NCI-H1048 (cell line): ENCODE measurements at places on chromosomes 6 and 20.

DNA sequence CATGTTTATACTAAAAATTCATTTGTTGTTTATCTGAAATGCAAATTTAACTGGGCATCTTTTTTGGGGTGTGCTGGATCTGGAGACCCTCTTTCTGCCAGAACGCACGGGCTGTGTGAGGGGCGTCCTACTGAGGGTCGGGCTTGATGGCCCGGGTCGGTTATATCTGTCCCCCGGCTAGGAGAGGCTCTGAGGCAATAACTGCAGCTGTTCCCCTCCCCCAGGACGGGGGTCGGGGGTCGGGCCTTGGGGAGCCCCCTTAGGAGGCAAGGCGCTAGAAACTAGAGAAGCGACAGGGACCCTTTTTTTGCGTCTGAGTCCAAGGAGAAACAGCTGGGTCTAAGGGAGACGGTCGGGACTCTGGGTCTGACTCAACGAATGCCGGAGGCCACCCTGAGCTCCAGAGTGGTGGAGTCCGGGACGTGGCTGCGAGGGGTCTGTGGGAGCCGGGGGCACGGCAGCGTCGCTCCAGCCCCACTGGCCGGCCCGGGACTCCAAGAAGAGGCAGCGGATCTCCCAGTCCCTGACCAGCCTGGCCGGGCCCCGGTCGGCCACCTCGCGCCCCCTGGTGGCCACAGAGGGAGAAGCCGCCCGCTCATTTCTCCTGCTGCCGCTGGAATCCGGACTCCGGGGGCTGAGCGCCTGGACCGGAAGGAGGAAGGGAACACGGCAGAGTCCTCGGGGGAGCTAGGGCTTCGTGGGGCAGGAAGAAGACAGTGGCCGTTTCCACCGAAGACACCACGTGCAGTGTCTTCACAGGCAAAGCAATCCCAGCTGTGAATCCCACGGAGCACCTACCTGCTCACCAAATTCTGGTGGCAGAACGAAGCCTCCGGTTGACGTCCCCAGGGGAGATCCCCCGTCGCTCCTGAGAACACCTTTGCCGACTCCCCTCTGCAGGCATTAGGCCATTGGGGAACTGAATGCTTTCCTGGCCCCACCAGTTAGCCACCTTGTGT is 24.0 kb upstream of the SCML4 start:
- peak; percentile 50 for DNase-seq

- no peak for DNase-seq
Observed at GRCh38 chr6:31541059-31541657, 645 bp downstream of the DDX39B start.

- no peak for DNase-seq
Observed at GRCh38 chr6:117817499-117817898, 89.6 kb upstream of the SLC35F1 start.

GRCh38 chr6:20952699-20953474 is 418.6 kb downstream of the CDKAL1 start:
- no peak for DNase-seq

GRCh38 chr6:654136-654535 is 2.8 kb downstream of the HUS1B start:
- no peak for DNase-seq

DNA sequence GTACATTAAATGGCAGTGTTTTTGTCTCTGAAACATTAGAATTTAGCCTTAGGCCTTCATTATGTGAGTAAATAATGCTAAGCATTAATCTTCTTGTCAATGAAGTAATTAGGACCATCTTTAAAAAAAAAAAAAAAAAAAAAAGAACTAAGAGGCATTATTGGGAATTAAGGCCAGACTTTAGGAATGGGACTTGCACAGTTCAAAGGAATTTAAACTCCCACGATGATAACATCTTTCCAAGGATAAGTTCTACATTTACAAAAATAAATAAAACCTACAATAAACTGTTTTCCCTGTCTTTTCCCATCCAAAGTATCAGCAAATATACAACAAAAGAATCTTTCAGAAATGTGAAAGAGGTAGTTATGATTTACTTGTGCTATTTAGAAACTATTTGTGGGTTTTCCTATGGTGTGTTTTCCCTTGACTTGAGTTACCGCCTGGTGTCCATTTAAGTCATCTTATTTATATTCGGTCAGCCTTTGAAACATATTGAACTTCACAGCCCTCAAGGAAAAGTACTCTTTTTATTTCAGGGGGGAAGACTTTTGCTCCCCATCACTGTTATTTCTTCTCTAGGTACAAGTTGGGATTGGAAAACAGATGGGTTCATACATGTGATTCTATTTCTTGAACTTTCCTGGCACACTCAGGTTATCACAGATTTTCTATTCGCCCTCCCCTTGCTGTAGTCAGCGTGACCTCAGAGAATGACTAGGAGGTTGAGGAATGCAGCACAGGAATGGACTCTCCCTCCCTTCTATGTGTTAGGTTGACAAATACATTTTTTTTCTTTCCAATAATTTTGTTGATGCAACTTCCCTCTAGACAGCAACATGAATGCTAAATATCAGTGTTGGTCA is 13.6 kb downstream of the STMND1 start:
- no peak for DNase-seq

GRCh38 chr6:63759605-63760105 is 124.1 kb downstream of the PHF3 start:
- DNase-seq, result no peak

- no peak for DNase-seq
Observed at GRCh38 chr6:15773806-15774410, 111.1 kb upstream of the DTNBP1 start.

GRCh38 chr6:94272327-94272726 is 853.0 kb upstream of the EPHA7 start:
- DNase-seq, result no peak

- no peak for DNase-seq
Observed at GRCh38 chr6:125534430-125535263, 214.8 kb upstream of the HEY2 start.

DNA sequence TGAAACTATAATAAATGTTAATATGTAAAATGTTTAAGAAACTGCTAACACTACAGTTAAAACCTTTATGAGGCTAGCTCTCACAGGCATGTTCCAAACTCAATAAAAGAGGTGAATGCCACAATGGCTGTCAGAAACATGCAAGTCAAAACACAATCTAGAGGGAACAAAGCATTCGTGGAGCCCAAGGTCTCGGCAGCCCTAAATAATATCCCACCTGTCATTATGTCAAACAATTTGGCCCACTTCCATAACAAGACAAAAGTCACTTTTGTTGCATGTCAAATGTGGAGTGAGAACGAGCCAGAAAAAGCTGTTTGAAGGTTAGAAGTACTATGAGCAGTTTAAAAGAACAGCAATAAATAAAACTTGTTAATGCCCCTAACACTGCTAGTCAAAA is 181.9 kb downstream of the GMDS start:
- DNase-seq, result no peak

- DNase-seq, result no peak
Observed at GRCh38 chr6:167119670-167120582, 3.0 kb upstream of the CCR6 start.

DNA sequence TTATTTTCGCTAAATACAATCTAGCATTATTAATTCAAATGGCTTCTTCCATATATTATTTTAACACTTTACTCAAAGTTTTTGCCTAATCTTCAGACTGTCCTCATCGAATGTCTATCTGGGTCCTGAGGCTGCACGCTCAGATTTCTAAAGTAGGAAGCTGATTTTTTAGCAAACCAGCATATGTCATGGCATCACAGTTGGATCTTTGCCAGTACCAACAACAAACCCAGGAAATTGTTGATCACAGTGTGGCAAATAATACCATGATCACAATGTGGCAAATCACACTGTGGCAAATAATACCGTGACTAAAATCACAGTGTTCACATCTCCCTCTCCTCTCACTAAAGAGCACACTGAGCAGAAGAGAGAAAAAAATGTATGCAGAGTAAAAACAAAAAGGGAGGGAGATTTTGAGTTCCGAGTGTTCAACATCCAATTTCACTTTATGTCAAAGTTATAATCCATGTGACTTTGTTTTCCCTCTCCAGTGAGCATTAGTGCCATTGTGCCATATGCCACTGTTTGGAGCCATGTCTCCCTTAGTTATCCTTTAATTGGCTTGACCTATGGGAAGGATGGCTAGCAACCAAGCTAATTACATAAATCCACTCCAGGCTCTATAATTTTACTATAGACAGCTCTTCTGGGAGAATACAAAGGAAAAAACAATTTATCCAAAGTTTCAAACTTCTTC is 1059.6 kb downstream of the HACE1 start:
- no peak for DNase-seq

- no peak for DNase-seq
Observed at GRCh38 chr20:23212464-23212995, 126.4 kb upstream of the CD93 start.

GRCh38 chr6:30446259-30446658 is 43.0 kb upstream of the HLA-E start:
- no peak for DNase-seq

- DNase-seq, result no peak
Observed at GRCh38 chr6:28208111-28208659, 16.9 kb upstream of the ZSCAN9 start.

GRCh38 chr6:108274546-108274945 is 13.7 kb upstream of the SNX3 start:
- no peak for DNase-seq

DNA sequence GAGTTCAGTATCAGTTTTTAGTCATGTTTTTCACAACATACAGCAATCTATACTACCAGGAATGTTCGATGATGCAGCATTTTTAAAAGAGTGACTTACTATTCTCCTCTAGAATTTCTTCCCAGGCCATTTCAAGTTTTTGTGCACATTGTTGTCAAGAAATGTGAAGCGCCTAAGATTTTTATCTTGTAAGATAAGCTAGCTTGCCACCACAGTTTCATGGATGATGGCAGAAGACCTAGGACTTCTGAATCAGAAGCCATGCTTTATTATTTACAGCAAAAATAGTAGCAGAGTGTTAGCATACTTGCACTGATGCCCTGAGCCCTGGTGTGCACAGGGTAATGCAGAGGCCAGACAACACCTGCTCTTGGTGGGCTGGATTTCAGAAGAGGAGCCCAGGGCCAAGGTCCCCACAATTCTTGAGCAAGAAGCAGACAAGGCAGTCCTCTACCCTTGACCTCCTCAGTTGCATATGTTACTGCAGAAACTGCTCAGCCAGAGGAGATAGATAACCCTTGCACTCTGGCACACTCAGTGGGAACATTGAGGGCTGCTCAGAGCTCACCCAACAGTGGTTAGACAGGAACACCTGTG is 99.2 kb downstream of the QKI start:
- no peak for DNase-seq

DNA sequence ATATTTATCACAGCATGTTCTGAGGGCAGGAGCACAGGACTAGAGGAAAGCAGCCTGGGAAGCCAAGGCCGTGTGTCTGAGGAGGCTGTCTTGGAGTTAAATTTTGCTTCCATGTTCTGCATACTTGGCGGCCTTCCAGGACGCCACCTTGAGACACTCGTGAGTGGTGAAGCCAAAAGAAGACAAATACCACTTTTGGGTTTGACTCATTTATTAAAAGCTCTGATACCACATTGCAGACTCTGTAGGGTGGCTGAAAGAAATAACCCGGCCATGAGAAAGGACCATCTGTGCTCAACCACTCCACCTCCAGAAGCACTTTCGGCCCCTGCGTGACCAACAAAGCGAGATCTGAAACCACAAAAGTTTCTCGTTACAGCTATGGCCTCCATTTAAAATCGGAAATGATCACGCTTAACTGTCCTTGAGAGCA is 120.0 kb downstream of the TMEM242 start:
- no peak for DNase-seq

GRCh38 chr6:153804755-153805330 is 234.2 kb upstream of the OPRM1 start:
- peak; percentile 82 for DNase-seq

DNA sequence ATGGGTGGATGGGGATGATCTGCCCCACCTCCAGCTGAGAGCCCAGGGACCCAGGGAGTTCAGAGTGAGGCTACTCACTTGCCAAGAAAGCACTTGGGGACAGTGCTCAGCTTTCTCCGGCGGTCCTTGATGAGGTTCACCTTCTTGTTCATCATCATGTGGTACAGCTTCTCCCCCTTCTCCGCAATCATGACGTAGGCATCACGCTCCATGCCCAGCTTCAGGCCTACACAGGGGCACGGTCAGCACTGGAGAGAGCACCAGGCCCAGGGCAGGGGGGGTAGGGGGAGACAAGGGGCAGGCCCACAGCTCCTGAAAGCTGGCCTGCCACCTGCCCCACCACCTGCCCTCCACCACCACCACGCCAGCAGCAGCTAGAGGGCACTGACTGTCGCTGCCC is 139.2 kb downstream of the PREX1 start:
- no peak for DNase-seq

- no peak for DNase-seq
Observed at GRCh38 chr6:33762713-33763112, 16.0 kb upstream of the IP6K3 start.

GRCh38 chr20:37200926-37201826 is 21.8 kb upstream of the MROH8 start:
- no peak for DNase-seq

GRCh38 chr20:32019156-32019510 is 8.9 kb downstream of the CCM2L start:
- DNase-seq, result no peak

DNA sequence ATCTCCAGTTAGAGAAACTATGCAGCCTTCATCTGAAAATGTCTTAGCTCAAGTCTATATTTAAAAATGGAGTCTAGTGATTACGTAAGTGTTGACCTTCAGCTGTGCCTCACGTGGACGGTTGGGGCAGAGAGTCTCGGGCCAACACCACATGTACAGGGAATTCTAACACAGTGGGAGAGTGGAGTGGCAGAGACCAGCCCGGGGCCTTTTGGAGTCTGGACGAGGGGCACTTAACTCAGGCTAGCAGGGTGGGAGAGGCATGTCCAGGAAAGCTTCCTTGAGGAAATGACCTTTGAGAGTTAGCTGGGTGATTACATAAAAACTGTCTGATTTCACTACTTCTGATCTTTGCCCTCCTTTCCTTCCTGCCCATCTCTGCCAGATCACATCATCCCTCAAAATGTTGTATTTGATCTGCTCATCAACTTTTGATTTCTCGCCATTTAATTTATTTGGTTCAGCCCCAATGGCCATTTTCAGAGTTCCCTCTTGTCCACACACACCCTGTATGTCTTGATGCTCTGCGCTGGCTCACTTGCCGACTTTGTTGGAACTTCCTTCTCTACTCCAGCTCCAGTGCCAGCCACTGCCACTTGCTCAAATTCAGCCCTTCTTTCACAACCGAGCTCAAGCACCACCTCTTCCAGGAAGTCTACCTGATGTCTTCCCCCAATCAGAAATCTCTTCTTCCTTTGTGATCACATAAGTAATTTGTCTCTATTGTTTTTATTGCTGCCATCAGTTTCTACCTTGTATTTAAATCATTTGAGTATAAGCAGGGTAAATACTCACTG is 2.6 kb downstream of the ARMC2 start:
- no peak for DNase-seq

- no peak for DNase-seq
Observed at GRCh38 chr6:45432977-45433376, 55.2 kb upstream of the SUPT3H start.

GRCh38 chr20:63254232-63254605 is at the start of gene NKAIN4:
Gene NKAIN4 (minus strand): TSS chr20:63254463. CDS start chr20:63254450, 13 bp downstream.
- DNase-seq, result no peak
